ENCODE measurements at places on chromosomes 13 and 19.

DNA sequence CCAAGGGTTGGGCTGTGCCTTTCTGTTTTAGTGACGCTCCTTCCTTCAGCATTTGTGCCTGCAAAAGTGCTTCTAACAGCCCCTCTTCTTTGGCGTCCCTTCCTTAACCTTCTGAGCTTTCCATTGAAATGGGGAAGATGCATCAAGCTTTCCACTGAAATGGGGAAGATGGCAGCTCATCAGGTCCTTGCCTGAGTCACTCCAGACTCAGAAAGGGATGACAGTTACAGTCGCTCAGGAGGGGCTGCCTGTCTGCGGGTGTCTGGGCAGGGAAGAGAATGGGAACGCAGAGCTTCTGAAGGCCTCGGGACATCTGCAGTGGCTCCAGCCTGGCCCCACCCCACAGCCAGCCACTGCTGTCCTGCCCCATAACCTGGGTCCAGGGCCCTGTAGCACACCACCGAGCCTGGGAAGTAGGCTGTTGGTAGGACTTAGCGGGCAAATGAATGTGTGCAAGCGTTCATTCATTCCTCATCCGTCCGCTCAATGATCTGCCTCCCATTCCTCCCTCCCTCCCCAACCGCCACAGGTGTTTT is 9.8 kb downstream of the AP1M1 start:
- no peak for DNase-seq

DNA sequence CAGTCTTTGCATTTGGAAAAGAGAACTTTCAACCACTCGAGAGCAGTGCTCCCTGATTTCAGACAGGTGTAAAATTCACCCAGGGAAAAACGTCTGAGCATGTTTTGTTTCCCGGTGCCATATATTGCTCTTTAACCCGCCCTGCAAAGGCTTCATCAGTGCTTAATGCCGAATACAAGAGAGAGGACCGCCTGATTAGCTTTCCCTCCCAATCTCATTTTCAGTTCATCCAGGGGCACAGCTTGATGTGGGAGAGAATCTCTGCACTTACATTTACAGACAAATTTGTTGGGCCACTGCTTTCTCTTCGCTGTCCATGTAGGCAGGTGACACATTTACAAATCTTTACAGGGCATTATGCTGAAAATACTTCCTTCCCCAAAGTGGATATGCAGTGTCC is 499.1 kb downstream of the LIG4 start:
- no peak for DNase-seq

- DNase-seq = no peak
Measured at GRCh38 chr13:51339952-51340732, 651 bp downstream of the SERPINE3 start.

GRCh38 chr13:23628765-23629565 is 58.8 kb downstream of the TNFRSF19 start:
- peak; percentile 50 for DNase-seq

GRCh38 chr19:8161135-8161646 is 11.8 kb upstream of the FBN3 start:
- peak; percentile 73 for DNase-seq

DNA sequence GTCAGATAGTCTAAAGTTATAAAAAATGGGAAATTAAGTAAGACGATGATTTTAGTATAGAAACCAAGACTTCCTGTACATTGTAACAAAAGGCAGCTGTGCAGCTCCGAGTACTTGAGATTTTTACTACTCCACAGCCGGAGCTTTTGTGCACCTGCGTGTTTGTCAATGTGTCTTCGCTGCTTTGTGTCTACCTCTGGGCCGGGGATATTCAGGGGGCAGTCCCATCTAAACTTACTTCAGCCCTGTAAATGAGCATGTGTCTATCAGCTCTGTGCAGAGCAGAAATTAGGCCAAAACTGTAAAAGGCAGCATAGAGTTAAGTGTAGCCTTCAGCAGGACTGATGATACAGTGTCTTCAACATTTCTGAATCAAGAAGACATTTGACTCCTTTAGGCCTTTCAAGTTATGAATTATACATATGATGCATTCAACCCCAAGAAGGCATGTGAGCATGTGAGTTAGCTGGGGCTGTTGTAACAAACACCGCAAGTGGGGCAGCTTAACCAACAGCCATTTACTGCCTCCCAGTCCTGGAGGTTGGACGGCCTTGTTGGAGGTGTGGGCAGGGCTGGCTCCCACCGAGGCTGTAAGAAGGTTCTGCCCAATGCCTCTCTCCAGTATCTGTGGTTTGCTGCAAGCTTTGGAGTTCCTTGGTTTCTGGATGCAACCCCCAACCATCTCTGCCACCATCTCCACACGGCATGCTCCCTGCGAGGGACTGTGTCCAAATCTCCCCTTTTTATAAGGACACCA is 191.0 kb upstream of the IRS2 start:
- DNase-seq = no peak

- DNase-seq = no peak
Measured at GRCh38 chr13:59893266-59893665, 270.5 kb downstream of the DIAPH3 start.

DNA sequence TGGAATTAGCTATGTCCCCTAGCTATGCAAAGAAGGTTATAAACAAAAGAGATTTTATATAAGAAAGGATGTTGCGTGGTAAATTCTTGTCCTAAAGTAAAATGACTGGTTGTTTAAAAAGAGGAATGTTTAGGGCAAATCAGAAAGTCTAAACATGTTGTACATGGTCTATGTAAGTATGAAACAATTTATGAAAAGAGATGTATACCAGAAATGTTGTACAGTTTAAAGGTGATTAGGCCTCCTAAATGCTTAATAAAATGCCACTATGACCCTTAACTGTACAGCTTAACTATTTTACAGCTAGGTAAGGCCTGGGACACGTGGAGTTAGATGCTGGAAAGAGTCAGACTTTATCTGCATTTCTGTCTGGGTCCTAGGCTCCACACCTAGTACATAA is 775.9 kb upstream of the KLHL1 start:
- no peak for DNase-seq

- DNase-seq = peak; percentile 50
Measured at GRCh38 chr19:19997656-19998268, 41.5 kb downstream of the ZNF682 start.

- no peak for DNase-seq
Measured at GRCh38 chr19:11964496-11964857, 363 bp upstream of the ZNF763 start.

- DNase-seq = no peak
Measured at GRCh38 chr13:95471960-95472359, 80.6 kb upstream of the CLDN10 start.

DNA sequence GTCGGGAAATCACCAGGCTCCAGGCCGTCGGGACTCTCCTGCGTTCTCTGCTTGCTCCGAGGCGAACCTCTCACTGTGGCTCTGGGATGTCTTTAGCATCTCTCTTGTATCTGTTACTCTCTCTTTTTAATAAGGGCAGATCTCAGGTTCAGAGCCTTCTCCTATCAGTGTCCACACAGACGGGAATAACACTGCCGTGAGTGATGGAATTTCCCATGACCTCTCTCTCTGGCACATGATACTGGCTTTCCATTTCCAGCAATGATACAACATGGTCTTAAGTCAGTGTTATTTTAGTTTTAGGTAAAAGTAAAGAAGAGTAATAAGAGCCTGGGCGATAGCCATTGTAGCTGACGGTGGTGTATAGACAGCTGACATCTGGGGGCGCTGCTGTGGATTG is 9.3 kb downstream of the ZNF444 start:
- DNase-seq = no peak

- DNase-seq = no peak
Measured at GRCh38 chr19:10514211-10515145, 2.8 kb downstream of the S1PR5 start.

DNA sequence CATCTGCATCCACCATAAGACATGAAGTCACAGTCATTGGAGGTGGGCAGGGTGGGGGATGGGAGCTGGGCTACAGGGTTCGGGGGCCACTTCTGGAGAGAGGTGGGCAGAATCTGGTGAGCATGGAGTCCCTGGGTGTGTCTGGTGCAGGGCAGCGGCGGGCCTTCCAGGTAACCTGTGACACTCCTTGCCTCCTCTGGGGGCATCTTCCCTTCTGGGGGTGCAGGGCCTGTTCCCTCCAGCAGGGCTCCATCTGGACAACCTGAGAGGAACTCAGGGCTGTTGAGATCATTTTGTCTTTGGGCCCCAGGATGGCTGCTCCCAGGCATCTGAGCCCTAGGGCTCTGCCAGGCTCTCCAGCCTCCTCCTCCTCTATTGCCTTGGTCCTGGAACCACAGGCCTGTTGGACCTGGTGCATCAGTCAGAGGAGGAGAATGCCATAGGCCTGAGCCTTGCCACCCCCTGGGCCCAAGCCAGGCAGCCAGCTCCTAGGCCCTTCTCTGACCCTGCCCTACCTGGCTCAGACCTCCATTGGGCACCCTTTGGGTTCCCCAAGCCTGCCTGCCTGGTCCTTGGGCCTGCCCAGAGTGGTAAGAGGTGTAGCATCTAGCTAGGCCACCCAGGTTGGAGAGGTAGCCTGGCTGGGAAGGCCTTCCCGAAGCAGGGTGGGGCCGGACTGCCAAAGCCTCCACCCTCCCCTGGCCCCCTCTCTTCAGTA is 13.4 kb downstream of the LYL1 start:
- no peak for DNase-seq

GRCh38 chr19:17575871-17576757 is 20.7 kb downstream of the COLGALT1 start:
- DNase-seq = peak; percentile 33

GRCh38 chr13:25179832-25180774 is 8.0 kb upstream of the AMER2 start:
- no peak for DNase-seq

DNA sequence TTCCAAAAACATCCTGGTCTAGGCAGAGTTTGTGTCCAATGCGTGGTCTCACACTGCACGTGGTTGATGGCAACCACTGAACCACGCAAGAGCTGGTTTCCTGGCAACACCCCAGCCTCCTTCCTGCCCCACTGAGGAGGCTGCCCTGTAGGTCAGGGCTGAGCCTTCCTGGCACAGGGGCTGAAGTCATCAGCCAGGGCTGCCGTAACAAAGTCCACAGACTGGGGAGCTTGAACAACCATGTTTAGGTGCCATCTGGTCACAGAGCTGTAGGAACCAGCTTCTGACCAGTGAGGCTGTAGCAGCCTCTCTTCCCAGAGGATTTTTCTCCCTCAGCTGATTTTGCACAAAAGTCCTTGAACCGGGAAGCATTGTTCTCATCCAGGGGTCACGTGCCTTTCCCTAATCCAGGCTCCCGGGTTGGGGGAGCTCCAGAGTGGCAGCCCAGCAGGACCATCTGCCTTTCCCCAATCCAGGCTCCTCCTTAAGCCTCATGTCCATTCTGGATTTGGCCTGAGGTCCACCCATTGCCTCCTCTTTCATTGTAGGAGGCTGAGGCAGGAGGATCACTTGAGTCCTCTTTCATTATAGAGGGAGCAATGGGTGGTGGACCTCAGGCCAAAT is 53.9 kb downstream of the CHST8 start:
- DNase-seq = no peak

- no peak for DNase-seq
Measured at GRCh38 chr13:95650696-95651095, 6.2 kb upstream of the DZIP1 start.

DNA sequence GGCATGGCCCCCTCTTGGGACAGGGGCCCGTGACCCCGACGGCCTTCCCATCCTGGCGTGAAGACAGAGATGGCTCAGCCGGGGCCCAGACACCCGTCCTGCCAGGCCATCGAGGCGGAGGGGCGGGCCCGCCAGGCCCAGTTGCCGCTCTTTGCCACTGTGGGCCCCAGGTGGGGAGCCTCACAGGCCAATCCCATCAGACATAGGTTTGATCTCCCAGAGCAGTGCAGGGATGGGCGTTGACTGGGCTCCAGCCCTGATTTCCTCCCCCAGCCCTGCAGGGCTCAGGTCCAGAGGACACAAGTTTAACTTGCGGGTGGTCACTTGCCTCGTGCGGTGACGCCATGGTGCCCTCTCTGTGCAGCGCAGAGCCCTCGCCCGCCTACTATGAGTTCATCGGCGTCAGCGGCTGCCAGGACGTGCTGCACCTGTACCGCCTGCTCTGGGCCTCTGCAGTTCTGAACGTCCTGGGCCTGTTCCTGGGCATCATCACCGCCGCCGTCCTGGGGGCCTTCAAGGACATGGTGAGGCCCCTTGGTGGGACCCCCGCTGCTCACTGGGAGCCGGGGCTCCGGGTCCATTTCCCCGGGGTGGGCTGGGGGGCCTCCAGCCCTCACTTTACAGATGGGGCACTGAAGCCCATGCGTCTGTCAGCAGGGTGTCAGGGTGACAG is 42.4 kb downstream of the TMEM255B start:
- no peak for DNase-seq

DNA sequence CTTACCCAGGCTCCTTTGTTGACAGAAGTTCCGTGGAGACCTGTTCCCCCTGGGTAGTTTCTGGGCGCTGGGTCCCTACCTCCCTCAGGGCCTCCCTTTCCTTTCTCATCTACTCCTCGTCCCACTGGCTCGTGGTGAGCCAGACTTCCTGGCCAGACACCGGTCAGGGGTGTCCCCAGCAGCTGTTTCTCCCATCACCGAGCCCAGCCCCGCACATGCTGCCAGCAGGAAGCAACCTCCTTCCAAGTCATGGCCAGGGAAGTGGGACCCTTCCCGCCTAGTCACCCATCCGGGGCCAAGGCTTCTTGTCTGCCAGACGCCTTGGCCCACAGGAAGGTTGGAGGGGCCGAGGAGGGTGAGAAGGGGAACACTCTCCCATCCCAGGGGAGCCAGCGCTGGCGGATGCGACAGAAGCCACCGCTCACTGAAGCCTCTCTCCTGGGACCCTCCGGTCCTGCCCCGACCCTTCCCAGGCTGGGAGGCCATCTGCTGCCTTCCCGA is 5.7 kb downstream of the PAK4 start:
- no peak for DNase-seq

GRCh38 chr19:7505682-7506384 is 10.1 kb upstream of the ZNF358 start:
- peak; percentile 51 for DNase-seq

DNA sequence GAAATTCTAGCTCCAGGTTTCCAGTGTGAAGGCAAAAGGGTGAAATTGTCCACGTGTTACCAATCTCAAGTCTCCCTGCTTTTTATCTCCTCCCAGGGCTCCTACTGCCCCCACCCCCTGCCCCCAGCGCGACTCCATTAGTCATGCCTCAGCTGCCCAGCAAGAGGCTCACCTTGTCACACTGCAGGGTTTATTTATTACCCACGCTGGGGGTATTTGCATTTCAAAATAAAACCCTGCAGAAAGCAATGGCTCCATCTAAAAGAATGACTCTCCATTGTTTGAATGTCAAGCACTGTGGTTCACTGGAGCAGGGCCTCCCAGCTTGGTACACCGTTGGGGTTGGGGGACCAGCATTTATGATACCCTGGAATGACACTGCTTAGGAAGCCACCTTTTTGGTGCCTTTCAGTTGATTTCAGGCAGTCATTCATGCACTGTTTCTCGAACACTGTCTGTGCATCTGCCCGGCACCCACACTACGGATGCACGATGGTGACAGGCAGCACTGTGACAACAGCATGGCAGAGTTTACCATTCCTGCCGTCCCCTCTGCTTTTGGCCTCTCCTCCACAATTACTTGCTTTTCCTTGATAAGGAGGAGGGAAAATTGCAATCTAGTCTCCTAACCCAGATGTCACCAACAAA is 9.9 kb upstream of the POP4 start:
- DNase-seq = no peak

GRCh38 chr13:59119475-59119874 is 1044.3 kb downstream of the DIAPH3 start:
- DNase-seq = no peak

- no peak for DNase-seq
Measured at GRCh38 chr13:96553796-96554195, 440.5 kb downstream of the OXGR1 start.

- no peak for DNase-seq
Measured at GRCh38 chr13:93368718-93369117, 142.1 kb downstream of the GPC6 start.

- DNase-seq = peak; percentile 80
Measured at GRCh38 chr19:15288146-15288963, 44.0 kb downstream of the BRD4 start.

GRCh38 chr13:101025925-101026324 is 351.3 kb upstream of the TMTC4 start:
- no peak for DNase-seq
